ENCODE measurements at places on chromosomes 1 and 21. TPM values are rescaled to one million over a fixed set of nuclear protein-coding genes. Genes with fewer than 3 reads are reported as not detected.

PCAT6 gene
- total RNA-seq, result not detected

DIO1 gene
- total RNA-seq, result 492 TPM

LDLRAP1 gene
- 40.9 TPM for total RNA-seq

C1orf141 gene
- total RNA-seq, result not detected

COL24A1 gene
- 0.89 TPM for total RNA-seq

ZBED6 gene
- total RNA-seq, result 24.9 TPM

GBP1 gene
- total RNA-seq, result 25.3 TPM

INTS7 gene
- total RNA-seq, result 14.8 TPM

TFF3 gene
- total RNA-seq, result 246 TPM

FALEC gene
- total RNA-seq, result not detected

FAM131C gene
- 0.42 TPM for total RNA-seq

NCF2 gene
- 9.8 TPM for total RNA-seq

TRAF3IP3 gene
- 2.8 TPM for total RNA-seq

FCGR3A gene
- 11.7 TPM for total RNA-seq

PODN gene
- total RNA-seq, result 122 TPM

C1orf216 gene
- total RNA-seq, result 8.0 TPM

NCMAP gene
- 2.8 TPM for total RNA-seq

CD1E gene
- 0.92 TPM for total RNA-seq

TDRD5 gene
- 0.81 TPM for total RNA-seq

PHC2 gene
- 150 TPM for total RNA-seq

COG2 gene
- 37.8 TPM for total RNA-seq

SH3D21 gene
- 20.6 TPM for total RNA-seq

BLACAT1 gene
- total RNA-seq, result 3.6 TPM

C1QA gene
- total RNA-seq, result 62.9 TPM

GJB4 gene
- total RNA-seq, result not detected

IVL gene
- not detected for total RNA-seq

PADI1 gene
- total RNA-seq, result not detected

C1orf122 gene
- 35.4 TPM for total RNA-seq

COL6A1 gene
- total RNA-seq, result 168 TPM

ILDR2 gene
- 0.88 TPM for total RNA-seq

All from thyroid gland (tissue), 4 donors.